ENCODE measurements at places on chromosomes 11 and 22.

DNA sequence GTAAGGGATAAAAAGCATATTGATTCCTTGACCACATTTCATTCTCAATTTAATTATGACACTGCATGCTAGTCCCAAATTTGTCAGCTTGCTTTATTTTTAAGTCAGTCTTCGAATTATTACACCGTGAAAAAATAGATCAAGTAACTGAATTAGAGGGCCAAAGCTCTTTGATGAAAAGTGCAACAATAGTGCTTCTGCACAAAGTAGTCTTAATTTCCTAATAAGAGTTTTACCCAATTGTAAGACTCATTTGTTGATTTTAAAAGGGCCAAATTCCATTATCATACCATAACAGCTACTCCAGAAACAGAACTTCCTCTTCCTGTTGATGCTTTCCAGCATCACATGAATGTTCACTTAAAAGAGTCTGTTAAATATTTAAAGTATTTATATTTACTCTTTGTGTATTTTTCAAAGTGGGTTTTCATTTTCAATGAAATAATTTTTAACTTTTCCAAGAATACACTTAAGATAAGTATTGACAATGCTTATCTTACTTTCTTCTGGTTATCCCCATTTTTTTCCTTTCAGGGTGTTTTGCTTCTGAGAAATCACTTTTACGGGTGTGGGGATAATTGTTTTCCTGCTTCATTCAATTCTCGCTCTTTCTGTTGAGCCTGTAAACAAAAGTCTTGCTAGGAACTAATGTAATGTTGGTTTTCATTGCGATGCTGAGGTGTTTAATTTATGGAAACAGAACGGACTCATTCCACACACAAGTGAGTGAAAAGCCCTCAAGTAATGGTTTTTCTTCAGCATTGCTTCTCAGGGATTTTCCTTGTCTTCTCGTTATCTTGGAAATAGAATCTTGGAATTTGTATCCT, 2.1 kb downstream of the ARHGEF12 start:
- DNase-seq: no peak

- no peak for DNase-seq
Observed at GRCh38 chr11:47399860-47400767, 8.3 kb upstream of the SLC39A13 start.

DNA sequence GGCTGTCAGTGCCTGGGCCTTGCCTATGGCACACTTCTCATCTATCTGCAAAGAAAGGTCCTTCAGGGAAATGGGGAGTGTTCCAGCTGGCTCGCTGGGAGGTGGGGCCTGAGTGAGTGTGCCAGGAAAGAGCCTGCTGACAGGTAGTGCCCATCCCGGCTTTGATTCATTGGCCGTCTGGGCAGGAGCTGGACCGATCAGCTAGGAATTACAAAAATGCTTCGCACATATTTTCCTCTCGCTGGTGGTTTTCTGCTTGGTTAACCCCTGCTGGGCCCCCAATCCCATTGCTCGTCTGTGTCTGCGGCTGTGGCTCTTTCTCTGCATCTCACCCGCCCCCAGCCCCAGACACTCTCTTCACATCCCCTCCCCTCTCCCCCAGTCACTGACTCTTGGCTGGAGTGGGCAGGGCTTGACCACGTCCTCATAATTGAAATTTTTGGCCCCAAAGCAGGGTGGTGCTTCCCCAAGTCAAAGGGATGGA, 10.8 kb downstream of the LIF start:
- DNase-seq: no peak

DNA sequence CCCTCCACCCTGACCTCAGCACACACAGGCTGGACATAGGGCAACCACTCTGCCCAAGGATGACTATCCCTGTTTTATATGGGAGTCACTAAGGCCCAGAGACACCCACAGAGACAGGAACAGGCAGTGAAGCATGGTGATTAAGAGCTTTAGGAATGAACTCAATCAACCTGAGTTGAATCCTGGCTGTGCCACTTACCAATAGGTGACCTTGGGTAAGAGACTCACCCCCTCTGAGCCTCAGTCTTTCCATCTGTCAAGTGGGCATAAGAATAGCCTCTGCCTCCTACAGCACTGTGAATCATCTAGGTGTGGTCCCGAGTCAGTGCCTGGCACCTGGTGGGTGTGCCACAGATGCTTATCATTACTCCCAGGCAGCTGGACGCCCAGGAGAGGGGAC, 6.8 kb downstream of the CRYBB1 start:
- DNase-seq: no peak

GRCh38 chr22:33030923-33031525, 27.2 kb downstream of the SYN3 start:
- no peak for DNase-seq

- no peak for DNase-seq
Observed at GRCh38 chr22:18987765-18988164, 51.7 kb upstream of the PRODH start.

DNA sequence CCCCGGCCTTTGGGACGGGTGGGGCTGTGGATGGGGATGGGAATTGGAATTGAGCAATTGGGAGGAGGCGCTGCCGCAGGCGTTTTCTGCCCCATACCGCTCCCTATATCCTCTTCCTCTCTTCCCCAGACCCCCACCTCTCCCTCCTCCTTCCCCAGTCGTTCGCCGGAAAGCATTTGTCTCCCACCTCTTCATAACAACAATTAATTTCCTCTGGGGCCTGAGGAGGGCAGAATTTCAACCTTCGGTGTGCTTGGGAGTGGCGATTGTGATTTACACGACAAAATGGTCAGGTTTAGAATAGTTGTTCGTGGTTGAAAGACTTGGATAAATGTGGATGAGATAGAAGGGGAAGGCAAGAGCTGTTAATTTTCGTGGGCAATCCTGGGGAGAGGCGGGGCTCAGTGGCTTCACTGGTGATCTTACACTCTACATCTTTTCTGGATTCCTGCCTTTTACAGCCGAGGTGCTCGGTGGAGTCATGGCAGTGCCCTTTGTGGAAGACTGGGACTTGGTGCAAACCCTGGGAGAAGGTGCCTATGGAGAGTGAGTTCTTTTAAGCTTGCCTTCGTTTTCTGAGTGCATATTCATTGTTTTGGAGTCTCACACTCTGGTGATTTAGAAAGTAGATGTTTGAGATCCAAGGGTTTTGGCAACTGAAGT, 1.5 kb downstream of the CHEK1 start:
- DNase-seq: no peak

DNA sequence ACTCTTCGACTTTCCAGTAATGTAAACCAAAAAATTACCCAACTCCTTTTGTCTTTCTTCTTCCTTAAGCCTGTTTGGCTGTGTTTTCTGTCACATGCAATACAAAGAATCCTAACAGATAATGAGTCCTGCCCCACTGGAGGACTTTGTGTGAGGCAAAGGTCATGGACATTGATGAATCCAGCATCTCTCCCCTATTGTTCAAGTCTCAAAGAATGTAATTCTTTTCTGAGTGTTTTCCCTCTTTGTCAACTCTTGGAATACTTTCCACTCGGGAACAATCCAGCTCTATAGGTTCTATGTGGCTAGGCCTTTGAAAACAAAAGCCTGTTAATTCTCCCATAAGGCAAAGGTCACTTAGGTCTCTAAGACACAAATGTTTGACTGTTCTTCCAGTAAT, 100.7 kb downstream of the FAR1 start:
- no peak for DNase-seq

- no peak for DNase-seq
Observed at GRCh38 chr11:108807262-108807661, 142.4 kb downstream of the DDX10 start.

GRCh38 chr11:87736928-87737327, 438.3 kb downstream of the RAB38 start:
- no peak for DNase-seq

Measured in stimulated activated CD4-positive, alpha-beta T cell treated with anti-CD3 and anti-CD28 coated beads, Interleukin-4, amount 100 ng/mL, for 48 hours (primary cell).